ENCODE measurements at places on chromosomes 7 and 10.

- DNase-seq, result no peak
Observed at GRCh38 chr7:5232874-5233273, 42.8 kb downstream of the WIPI2 start.

DNA sequence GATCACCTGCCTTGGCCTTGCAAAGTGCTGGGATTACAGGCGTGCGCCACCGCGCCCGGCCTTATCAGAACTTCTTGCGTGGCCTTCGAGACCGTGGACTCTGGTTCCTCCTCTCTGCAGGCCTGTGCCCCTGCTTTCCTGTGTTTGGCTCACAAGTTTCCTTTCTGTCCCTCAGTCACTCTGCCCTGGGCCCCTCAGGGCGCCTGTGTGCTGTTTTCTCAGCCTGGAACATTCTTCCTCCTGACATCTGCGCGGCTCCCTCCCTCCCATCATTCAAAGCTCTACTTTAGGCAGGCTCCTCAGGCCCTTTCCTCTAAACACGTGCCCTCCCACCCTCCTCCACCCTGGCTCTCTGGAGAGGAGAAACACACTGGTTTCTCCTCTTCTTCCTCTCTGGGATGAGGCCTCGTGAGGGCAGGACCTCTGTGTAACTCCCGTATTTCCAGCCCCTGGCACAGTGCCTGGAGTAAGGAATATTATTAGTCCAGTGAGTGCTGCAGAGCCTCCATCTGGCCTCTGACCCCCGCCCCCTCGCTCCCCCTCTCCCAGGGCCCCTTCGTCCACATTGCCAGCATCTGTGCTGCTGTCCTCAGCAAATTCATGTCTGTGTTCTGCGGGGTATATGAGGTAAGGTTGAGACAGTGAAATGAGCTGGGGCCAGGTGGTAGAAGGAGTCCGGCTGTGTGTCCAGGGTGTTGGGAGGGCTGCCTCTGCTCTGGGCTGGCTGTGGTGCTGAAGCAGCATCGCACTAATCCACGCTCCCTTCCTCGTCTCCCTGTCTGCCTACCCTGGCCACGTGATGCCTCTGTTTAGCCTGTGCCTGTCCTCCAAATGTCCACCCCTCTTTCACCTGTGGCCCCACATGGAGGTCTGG, 7.1 kb downstream of the CLCN1 start:
- DNase-seq, result peak; percentile 22

DNA sequence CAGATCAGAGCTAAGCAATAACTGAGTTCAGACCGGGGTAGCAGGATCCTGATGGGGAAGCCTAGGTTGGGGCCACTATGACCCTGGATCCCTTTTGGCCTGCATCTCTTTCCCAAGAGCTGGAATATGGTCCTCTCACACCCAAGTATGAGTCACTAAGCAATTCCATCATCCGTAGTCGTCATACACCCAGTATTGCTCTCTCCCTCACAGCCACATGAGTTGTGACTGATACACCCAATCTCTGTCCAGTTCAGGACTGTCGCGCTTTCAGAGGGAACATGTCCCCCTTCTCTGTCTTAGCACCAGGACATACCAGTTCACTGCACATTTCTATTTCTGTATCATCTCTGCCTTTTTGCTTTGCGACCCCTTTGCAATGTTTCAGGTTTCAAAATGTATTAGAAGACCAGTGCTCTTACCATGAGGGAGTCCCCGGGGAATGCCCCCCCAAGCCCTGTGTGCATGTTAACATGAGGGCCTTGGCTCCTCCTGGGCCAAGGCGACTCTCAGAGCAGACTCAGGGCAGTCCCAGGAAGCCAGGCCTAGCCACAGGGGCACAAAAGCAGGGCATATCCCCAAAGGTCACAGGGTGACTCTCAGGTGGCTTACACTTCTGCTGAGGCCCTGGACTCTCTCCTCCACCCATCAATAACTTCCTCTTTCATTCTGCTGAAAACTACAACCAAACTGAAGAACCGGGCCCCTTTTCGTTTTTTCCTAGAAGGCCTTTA, 75.3 kb upstream of the SAMD8 start:
- no peak for DNase-seq

GRCh38 chr10:70490142-70490541, 11.6 kb downstream of the PALD1 start:
- no peak for DNase-seq

GRCh38 chr10:76974017-76974691, 663.5 kb downstream of the KCNMA1 start:
- DNase-seq, result no peak

GRCh38 chr7:94243066-94243711, 151.5 kb upstream of the COL1A2 start:
- DNase-seq, result no peak

GRCh38 chr7:95092324-95092723, 184.9 kb downstream of the PPP1R9A start:
- DNase-seq, result no peak

- no peak for DNase-seq
Observed at GRCh38 chr7:27243340-27244163, 950 bp downstream of the EVX1 start.

GRCh38 chr7:117119192-117119924, 166.1 kb downstream of the ST7 start:
- DNase-seq, result peak; percentile 87

- no peak for DNase-seq
Observed at GRCh38 chr7:51314726-51315125, 1.9 kb downstream of the COBL start.

GRCh38 chr10:11610166-11610825, 1.2 kb downstream of the USP6NL start:
- DNase-seq, result no peak

DNA sequence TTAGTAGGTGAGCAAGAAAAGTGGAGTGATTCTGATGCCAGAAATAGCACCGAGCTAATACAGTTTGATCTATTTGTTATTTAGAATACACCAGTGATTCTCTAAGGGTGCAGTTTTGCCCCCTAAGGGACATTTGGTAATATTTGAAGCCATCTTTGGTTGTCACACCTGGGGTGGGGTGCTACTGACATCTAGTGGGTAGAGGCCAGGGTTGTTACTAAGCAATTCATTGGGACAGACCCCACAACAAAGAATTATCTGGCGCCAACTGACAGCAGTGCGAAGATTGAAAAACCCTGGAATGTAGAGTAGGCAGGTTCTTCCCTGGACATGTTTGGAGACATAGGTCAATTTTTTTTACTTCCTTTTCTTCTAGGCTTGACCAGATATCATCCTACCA, 14.6 kb downstream of the PALS2 start:
- no peak for DNase-seq

GRCh38 chr7:24436131-24436920, 136.9 kb upstream of the PALS2 start:
- no peak for DNase-seq

DNA sequence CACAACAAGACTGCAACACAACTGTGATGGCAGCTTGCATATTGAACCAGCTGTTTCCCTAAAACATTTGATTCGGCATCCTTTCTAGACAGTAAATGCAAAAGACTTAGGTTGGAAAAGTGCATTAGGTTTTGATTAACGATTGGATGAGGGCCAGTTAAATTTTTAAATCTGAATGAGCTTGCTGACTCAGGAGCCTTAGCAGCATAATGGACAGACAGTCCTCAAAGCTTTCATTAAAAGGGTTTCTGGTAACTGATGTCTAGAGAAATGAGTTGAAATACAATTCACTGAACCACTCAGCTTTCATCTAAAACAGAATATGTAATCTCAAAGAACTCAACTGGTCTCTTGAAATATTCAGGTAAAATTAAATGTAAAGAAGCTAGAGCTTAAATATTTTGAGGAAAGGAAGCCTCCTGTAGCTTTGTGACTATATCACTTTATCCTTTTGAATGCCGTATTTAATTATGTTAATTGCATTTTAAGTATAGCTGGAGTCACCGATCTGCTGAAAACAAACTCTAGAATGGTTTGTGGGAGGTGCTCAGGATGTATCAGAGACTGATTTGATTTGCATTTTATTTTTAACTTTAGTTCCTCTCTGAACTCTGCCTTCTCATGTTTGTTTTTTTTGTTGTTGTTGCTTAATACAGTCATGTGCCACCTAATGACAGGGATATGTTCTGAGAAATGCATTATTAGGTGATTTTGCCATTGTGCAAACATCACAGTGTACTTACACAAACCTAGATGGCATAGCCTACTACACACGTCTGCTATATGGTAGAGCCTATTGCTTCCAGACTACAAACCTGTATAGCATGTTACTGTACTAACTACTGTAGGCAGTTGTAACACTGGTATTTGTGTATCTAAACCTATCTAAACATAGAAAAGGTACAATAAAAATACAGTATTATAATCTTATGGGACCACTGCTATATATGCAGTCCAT, 29.2 kb upstream of the ATRNL1 start:
- no peak for DNase-seq

- DNase-seq, result peak; percentile 72
Observed at GRCh38 chr10:120423431-120424197, 33.4 kb upstream of the PLPP4 start.

DNA sequence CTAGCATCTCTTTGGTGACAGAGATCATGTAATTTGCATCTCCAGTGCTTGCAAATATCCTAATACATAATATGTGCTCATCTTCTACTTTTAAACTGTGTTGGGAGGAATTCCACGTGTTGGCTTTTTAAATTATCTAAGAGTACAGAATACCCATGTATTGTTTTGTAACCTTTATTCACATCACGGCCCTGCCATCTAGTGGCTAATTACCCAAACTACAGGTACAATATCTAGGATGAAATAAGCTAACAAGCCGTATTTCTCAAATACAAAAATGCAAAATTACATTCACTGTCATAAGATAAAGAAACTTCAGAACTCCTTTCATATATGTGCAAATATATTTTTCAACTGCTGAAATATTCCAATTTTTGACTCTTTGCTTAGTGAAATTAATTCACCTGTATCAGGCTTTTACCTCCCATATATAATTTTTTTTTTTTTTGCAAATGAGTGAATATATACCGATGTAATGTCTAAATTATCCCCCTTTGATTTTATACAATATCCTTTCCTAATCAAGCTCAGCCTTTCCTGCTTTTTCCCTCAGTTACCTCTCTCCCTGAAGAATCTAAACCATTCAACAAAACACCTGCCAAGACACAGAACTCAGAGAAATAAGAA, 30.3 kb upstream of the LSM8 start:
- peak; percentile 49 for DNase-seq

DNA sequence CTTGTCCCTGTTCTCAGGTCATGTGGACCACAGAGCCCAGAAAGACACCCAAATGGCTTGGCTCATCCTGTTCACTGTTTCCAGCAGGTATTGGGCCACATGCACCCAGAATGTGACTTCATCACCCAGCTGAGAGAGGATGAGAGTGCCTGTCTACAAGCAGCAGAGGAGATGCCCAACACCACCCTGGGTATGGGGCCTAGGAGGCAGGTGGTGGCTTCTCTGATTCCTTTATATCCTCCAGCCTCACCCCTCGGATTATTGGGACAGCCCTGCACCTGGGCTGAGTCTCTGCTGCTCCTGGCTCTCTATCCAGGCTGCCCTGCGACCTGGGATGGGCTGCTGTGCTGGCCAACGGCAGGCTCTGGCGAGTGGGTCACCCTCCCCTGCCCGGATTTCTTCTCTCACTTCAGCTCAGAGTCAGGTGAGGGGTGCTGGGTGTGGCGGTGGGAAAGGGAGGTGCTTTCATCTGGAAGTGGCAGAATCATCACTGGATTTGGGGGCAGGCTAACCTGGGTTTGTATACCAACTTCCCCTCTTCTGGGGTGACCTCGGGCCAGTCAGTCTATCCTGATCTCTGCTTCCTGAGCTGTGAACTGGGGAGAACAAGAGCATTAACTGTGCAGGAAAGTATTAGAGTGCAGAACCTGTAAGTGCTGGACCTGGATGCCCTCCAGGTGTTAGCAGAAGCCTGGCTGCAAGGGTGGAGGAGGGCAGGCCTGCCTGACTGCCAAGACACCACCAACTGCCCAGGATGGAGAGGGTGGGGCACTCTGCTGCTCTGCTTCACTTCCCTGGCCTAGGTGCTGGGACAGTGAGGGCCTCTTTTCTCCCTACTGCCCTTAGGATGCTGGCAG, 5.2 kb downstream of the GHRHR start:
- no peak for DNase-seq

DNA sequence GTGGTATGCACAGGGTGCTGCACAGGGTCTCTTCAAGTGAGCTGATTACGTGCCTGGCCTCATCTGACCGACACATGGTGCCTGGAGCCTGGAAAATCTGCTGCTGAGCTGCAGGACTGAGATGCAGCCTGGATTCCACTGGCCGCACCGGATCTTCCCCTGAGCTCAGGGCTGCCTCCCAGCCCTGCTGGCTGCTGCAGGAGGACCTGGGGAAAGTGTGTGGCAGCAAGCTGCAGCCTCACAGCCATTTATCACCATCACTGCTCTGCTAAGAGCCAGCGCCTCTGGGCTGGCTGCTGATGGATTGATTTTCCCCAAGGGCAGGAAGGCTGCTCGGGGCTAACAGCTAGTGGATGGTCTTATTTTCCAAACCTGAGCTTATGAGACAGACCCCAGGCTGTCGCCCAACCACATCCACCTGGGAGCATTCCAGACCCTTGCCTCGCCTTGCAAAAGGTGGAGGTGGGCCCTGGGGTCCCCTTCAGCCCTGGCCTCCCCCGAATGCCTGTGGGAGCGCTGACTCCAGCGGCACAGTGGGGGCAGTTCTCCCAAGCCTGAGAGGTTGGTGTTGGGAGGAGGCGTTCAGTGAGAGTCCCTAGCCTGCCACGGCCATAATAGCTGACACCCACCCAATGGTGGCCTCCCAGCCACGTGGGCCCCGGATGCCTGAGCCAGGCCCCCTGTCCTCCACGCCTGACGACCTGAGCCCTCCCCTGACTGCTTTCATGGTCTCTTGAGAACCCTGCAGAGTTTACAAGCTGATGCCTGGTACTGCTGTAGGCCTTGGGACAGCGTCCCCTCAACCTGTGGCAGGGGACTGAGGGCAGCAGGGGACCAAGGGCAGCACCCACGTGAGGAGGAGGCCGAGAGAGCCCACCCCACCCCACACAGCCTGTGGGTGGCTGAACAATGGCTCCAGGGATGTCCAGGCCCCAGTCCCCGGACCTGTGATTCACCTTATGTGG, 38.2 kb downstream of the STK32C start:
- no peak for DNase-seq

DNA sequence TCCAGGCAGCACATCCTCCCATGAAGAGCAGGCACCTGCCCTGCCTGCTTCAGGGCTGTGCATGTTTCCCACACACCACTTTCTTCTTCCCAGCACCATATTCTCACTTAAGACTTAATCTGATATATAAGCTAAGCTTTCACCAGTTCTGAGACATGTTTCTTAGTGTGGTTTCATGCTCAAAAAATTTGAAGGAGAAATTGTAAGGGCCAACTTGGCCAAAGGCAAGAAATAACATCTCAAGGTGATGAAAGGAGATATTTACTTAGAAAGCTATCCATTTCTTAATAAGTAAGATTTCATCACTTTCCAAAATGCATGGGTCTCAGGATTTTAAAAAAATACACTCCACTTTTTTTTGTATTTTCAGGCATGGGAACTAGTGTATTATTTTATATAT, 468.1 kb upstream of the AKR1E2 start:
- DNase-seq, result no peak

DNA sequence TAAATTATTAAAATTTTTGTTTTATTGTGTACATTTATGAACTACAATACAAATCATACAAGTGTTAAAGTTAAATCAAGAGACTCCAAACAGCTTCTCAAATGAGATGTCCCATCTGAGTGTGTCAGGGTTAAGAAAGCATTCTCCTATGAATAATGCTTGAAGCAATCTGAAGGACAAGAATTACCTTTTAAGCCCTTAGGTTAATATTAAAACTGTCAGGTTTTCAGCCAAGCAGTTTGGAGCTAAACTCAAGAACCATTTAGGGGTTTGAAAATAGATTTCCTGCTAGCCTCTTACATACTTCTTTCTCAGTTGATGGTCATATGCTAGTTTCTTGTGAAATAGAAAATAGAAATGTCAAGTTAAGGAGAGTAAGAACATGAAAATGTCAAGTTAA, 38.3 kb downstream of the LIPJ start:
- DNase-seq, result no peak

Measured in hepatocyte (in vitro differentiated cells).